ENCODE measurements at places on chromosomes 13 and 19.
A peak's percentile ranks its signal among the peaks of the same experiment; 100 is the strongest.

- no peaks in the 10 kb centered on the region for H3K27me3 ChIP-seq
- no peaks in the 10 kb centered on the region for H3K4me1 ChIP-seq
- no peak overlapping the region for H3K4me3 ChIP-seq
- no peak for DNase-seq
- no peak overlapping the region for H3K27ac ChIP-seq
Measured at GRCh38 chr13:106401081-106401480, 134.4 kb downstream of the EFNB2 start.

DNA sequence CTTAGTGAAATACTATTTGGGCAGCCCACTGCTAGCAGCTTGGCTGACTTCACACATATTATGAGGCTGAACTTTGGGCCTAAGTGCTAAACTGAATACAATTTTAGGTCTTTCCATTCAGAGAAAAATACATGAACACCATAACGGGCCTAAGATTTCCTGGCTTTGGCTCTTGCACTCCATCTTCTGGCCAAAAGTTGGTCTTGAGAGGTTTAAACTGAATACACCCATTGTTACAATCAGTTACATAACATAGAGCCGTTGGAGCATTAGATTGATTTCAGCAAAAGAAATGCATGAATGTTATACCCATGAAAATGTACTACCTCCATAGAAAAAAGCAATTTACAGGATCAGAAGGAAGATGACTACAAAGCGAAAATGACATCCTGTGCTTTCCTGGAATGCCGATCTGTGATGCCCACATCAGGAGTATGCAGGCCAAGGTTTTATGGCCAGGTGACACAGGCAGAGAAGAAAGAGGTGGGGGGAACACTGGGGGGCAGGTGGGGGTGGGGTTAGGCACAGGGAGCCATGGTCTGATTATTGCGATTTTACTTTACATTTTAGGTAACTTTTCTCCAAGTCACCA lies 11.1 kb upstream of the SHISA2 start:
- no peaks in the 10 kb centered on the region for H3K36me3 ChIP-seq
- DNase-seq, result peak; percentile 86
- no peak overlapping the region for H3K4me3 ChIP-seq

GRCh38 chr19:6060600-6061375 lies 49.5 kb downstream of the RFX2 start:
- H3K4me3 ChIP-seq, result no peak overlapping the region
- no peak for DNase-seq
- H3K4me1 ChIP-seq, result peaks cover 90% of the 10 kb centered on the region
- H3K36me3 ChIP-seq, result no peaks in the 10 kb centered on the region
- no peaks in the 10 kb centered on the region for H3K27me3 ChIP-seq
- peak overlapping the region; percentile 89 for H3K27ac ChIP-seq

DNA sequence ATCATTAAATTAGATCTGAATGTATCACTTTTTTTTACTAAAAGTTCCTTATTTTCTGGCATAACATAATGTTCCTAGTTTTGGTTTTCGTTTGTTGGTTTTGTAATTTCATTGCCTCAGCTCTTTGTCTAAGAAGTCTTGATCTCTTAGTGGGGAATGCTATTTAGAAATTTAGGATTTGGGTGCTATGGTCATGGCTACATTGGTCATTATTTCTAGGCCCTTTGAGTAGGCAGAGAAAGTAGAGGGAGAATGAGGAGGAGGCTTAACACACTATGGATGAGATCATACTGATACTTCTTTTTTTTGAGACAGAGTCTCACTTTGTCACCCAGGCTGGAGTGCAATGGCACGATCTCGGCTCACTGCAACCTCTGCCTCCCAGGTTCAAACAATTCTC lies 41.8 kb downstream of the PIBF1 start:
- no peak overlapping the region for H3K4me3 ChIP-seq
- no peak for DNase-seq
- H3K4me1 ChIP-seq, result no peaks in the 10 kb centered on the region
- H3K27ac ChIP-seq, result no peak overlapping the region
- peaks cover 37% of the 10 kb centered on the region for H3K36me3 ChIP-seq
- H3K27me3 ChIP-seq, result no peaks in the 10 kb centered on the region

- no peaks in the 10 kb centered on the region for H3K27me3 ChIP-seq
- no peak overlapping the region for H3K27ac ChIP-seq
- no peak for DNase-seq
- no peaks in the 10 kb centered on the region for H3K4me1 ChIP-seq
- no peaks in the 10 kb centered on the region for H3K36me3 ChIP-seq
Measured at GRCh38 chr13:101631395-101631794, 178.9 kb downstream of the ITGBL1 start.

DNA sequence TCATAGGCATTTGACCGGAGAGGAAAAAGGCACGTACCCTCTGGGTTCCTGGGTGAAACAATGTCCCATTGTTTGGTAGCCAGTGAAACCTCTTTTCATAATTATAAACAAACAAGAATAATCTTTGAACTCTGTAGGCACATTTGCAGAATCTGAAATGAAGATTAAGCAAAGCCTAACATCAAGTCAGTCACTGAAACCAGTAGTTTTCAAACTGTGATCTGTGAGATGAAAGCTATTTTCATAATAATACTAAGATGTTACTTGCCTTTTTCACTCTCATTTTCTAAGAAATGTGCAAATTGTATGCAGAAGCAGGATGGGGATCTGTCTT lies 105.4 kb downstream of the WDFY2 start:
- peak; percentile 75 for DNase-seq
- H3K27ac ChIP-seq, result peak overlapping the region; percentile 4
- no peaks in the 10 kb centered on the region for H3K36me3 ChIP-seq
- no peak overlapping the region for H3K4me3 ChIP-seq

GRCh38 chr19:2333807-2334211 lies 5.3 kb downstream of the SPPL2B start:
- no peaks in the 10 kb centered on the region for H3K27me3 ChIP-seq
- H3K36me3 ChIP-seq, result peaks cover 15% of the 10 kb centered on the region
- peak; percentile 43 for DNase-seq
- H3K27ac ChIP-seq, result peak overlapping the region; percentile 92

- no peak overlapping the region for H3K4me3 ChIP-seq
- no peak overlapping the region for H3K27ac ChIP-seq
- H3K36me3 ChIP-seq, result no peaks in the 10 kb centered on the region
Measured at GRCh38 chr19:48596679-48597465, 9.7 kb upstream of the SPACA4 start.

GRCh38 chr13:101451641-101452040 lies 834 bp upstream of the ITGBL1 start:
- no peaks in the 10 kb centered on the region for H3K27me3 ChIP-seq
- no peak overlapping the region for H3K4me3 ChIP-seq
- H3K4me1 ChIP-seq, result peaks cover 16% of the 10 kb centered on the region
- no peak overlapping the region for H3K27ac ChIP-seq

GRCh38 chr13:65854431-65854830 lies 1375.7 kb downstream of the PCDH9 start:
- no peaks in the 10 kb centered on the region for H3K4me1 ChIP-seq
- DNase-seq, result no peak
- H3K4me3 ChIP-seq, result no peak overlapping the region
- H3K36me3 ChIP-seq, result no peaks in the 10 kb centered on the region

DNA sequence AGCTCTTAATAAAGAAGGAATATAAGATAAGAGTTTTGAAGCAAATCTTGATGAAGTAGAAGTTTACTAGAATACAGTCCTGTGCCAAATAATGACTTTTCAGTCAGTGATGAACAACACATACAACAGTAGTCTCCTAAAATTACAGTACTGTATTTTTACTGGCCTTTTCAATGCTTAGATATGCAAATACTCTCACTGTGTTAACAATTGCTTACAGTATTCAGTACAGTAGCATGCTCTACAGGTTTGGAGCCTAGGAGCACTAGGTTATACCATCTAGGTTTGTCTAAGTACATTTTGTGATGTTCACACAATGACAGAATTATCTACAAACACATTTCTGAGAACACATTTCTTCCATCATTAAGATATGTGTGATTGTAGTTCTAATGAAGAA lies 316.7 kb upstream of the KLHL1 start:
- peak overlapping the region; percentile 20 for H3K4me3 ChIP-seq
- no peak for DNase-seq
- no peaks in the 10 kb centered on the region for H3K36me3 ChIP-seq
- no peaks in the 10 kb centered on the region for H3K4me1 ChIP-seq
- no peaks in the 10 kb centered on the region for H3K27me3 ChIP-seq
- no peak overlapping the region for H3K27ac ChIP-seq

- DNase-seq, result no peak
- H3K4me3 ChIP-seq, result no peak overlapping the region
- no peaks in the 10 kb centered on the region for H3K36me3 ChIP-seq
- H3K27ac ChIP-seq, result no peak overlapping the region
- no peaks in the 10 kb centered on the region for H3K27me3 ChIP-seq
Measured at GRCh38 chr13:65473196-65473595, 1756.9 kb downstream of the PCDH9 start.

DNA sequence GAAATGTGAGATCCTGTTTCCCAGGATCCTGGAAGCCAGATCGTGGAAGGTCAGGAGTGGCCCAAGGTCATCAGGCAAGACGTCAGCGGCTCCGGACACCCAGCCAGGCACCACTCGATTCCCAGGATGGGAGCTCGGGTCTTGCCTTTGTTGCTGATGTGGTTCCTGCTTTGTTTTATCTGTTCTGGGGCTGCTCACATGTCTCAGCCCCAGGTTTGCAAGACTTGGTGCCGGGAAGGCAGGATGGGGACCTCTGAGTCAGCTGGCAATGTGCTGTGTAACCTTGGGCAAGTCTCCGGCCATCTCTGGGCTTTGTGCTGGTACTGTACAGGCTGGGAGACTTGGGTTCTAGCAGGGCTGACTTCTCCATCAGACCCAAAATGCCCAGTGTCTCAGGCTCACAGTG lies 1.4 kb upstream of the FCHO1 start:
- peak overlapping the region; percentile 57 for H3K27ac ChIP-seq
- H3K27me3 ChIP-seq, result no peaks in the 10 kb centered on the region
- peaks cover 27% of the 10 kb centered on the region for H3K4me1 ChIP-seq
- no peaks in the 10 kb centered on the region for H3K36me3 ChIP-seq
- no peak for DNase-seq
- no peak overlapping the region for H3K4me3 ChIP-seq

- H3K27me3 ChIP-seq, result no peaks in the 10 kb centered on the region
- no peaks in the 10 kb centered on the region for H3K36me3 ChIP-seq
- no peak overlapping the region for H3K4me3 ChIP-seq
- no peaks in the 10 kb centered on the region for H3K4me1 ChIP-seq
- DNase-seq, result no peak
- no peak overlapping the region for H3K27ac ChIP-seq
Measured at GRCh38 chr13:36850790-36851438, 31.9 kb downstream of the RFXAP start.
